Islet precursor cell (in vitro differentiated cells): ENCODE measurements at places on chromosomes 1 and 21.

DNA sequence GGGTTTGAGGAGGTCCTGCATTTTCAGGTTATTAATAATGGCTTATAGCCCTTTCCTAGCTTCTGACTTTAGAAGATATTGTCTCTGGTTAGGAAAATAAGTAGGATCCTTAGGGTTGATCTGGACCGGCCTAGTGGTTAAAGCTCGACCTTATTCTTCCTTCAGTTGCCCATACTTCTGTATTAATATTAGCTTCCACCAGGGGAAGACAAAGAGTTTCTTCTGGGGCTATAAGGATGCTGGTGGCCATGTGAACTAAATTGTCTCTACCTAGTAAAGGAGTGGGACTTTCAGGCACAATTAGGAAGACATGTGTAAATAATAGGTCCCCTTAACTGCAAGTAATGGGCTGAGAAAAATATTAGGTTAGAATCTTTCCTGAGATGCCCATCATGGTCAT is 20.6 kb upstream of the FCGR2A start:
- DNase-seq = no peak

DNA sequence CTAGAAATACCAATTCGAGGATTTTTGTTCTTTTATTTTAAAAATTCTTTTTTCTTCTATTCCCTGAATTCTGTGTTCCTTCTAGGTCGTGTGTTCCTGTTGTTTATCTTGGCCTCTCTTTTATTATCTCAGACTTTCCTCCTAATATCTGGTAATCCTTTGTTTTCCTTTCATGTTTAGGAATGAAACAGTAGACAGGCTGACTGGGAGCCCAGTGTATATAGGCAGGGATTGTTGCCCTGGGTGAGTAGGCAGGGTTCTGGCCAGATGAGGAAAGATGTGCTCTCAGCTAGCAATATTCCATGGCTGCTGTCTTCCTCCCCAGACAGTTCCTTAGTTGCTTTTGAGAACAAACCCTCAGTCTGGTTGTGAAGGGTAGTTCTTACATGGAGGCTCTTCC is 161.8 kb upstream of the PDE4B start:
- DNase-seq = no peak

DNA sequence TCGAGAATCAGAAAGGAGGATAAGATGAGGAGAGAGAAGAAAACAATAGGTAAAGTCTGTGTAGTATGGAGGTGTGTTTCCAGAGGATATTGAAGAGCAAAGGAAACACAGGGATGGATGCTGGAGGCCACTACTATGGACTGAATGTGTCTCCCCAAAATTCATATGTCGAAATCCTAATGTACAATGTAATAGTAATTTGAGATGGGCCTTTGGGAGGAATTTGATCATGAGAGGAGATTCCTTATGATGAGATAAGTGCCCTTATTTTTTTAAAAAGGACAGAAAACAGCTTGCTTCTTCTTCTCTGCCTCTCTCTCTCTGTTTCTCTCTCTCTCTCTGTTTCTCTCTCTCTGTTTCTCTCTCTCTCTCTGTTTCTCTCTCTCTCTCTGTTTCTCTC is 602.2 kb upstream of the ADAMTS5 start:
- DNase-seq = no peak

- DNase-seq = no peak
These were observed 46.2 kb upstream of the TINAGL1 start for GRCh38 chr1:31529999-31530684.

GRCh38 chr1:206451134-206451686 is 19.1 kb upstream of the IKBKE start:
- DNase-seq = peak; percentile 26

- DNase-seq = no peak
These were observed 58.3 kb downstream of the KCNAB2 start for GRCh38 chr1:6103854-6104530.

GRCh38 chr21:24976238-24976637 is 631.0 kb downstream of the MRPL39 start:
- no peak for DNase-seq

GRCh38 chr1:210878564-210878963 is 255.4 kb downstream of the KCNH1 start:
- DNase-seq = no peak

DNA sequence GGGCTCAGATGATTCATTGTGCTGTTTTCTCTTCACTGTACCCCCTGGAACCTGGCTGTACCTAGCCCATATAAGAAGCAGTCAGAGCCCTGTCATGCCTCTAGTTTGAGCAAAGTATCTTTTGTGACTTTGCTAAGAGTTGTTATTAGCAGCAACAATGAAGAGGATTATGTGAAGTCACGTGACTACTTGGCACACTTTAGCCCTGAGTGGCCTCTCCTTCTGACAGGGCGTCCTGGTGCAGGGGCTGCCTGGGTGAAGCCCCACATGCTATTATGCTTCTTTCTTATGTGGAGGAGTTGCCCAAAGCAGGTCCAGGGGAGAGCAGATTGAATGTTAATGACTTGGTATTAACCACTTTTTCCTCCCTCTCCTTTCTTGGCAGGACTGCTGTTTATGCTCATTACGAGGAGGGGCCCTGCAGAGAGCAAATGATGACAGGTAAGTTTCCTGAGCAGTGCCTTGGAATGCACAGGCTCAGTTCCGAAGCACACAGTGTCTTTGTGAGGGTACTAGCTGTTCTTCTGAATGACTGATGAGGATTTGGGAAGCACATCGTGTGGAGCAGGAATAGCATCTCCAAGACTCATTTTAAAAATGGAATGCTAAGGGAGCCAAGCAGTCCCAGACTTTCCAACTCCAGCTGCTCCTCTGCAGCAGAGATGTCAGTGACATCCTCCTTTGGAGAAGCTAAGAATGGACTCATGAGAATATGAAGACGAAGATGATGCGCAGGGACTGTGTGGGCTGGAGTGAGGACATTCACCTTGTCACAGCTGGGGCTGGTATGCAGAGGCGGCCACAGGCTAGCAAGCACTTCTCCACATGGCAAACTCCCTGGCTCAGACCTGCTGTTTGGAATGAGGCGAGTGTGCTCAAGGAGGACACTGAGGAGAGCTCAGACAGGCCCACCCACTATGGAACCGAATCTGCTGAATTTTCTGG is 15.2 kb upstream of the ST3GAL3 start:
- DNase-seq = no peak

DNA sequence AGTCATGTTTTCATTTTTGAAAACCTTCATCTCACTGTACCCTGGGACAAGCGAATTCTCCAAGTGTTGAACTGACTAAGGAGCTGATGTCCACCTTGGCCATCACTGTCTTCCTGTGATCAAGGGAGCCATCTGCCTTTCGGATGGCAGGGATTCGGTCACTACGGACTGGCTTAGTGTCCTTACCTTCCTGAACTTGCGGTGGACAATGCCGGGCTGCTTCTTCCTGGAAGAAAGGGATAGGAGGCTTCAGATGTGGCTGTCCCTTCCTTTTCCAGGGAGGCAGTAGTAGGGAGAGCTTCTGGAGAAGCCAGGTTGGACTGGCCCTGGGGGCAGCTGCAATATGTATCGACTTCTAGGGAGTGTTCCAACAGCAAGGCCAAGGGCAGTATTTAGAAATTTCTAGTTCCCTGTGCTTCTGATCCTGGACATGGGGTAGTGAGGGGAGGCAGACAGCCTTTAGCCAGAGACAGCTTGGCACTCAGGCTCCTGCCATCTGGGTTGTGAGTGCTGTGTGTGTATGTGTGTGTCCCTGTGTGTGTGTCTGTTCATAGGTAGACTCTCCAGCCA is 114.6 kb downstream of the IER5 start:
- no peak for DNase-seq

- no peak for DNase-seq
These were observed 3.0 kb downstream of the USP1 start for GRCh38 chr1:62439652-62440371.

GRCh38 chr1:51217101-51217500 is 19.0 kb upstream of the RNF11 start:
- DNase-seq = no peak
